Activated T-helper 17 cell treated with anti-CD3 and anti-CD28 coated beads, Interleukin-2, amount 50 U/mL, for 72 hours (primary cell): ENCODE measurements at places on chromosomes 1 and 21. TPM values are rescaled to one million over a fixed set of nuclear protein-coding genes. Genes with fewer than 3 reads are reported as not detected.

DNA sequence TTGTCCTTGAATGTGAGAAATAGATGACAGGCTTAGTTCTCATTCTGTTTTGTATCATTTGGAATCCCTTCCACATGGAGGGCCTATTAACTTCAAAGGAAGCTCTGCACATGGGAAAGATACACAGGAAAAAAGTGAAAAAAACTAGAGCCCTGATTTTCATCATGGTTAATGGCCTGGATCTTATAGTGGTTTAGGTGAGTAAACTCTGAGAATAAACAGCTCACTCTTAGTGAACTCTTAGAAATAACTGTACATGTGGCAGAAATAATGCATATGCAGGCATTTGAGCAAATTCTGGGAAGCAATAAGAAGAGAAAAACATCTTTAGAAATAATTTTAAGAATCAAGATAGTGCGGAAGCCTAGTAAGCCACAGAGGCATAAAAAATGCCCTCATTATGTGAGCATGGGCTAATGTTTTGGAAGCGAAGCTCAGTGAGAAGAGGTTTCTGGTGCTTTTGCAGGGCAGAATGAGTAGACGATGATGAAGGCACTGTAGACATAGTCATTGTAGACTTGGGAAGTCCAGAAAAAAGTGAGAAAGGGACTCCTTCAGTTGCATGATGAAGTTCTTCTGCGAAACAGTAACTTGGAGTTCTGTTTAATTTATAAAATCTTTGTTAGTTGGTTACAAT lies 279.9 kb downstream of the DNM3 start:
- ATAC-seq: peak; percentile 53

- no peak for ATAC-seq
Measured at GRCh38 chr1:113389359-113389952, 859 bp upstream of the MAGI3 start.

- no peak for ATAC-seq
Measured at GRCh38 chr1:43564551-43565348, 34.1 kb downstream of the PTPRF start.

DNA sequence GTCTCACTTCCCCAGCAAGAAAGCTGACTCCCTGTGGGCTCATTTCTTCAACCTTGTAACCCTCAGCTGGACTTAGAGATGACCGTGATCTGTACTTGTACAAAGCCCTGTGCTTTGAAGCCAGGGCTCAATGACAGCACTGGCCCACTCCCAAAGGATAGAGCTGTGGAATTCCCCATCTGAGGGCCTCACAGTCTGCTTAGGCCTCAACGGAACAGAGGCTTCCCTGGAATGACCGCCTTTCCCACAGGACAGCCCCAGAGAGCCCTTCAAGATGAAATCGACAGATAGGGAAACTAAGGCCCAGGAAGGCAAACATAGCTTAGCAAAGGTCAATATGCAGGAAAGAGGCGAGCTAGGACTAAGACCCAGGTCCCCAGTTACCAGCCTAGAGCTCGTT lies 11.5 kb downstream of the SLC9A1 start:
- ATAC-seq: no peak

DNA sequence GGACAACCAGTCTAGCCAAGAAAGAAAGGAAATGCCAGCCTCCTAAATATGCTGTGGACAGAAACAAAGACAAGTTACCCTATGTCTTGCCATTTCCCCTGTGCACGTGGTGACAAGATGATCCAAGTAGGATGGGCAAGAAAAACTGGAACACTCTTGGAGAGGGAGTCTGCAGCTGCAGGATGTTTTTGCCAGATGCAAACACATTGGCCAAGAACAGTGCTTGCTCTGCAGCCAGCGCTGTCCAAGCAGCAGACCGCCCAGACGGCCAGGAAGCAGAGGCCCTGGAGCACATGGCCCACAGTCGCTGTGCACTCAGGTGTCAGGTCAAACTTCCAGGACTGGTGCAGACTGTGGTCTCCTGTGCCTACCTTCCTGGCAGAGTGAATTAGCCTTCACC lies 189.3 kb downstream of the SLC35F3 start:
- no peak for ATAC-seq

GRCh38 chr1:207825409-207825695 lies 73.5 kb downstream of the CD46 start:
- no peak for ATAC-seq

- peak; percentile 23 for ATAC-seq
Measured at GRCh38 chr1:67338642-67339041, 31.0 kb downstream of the IL12RB2 start.

DNA sequence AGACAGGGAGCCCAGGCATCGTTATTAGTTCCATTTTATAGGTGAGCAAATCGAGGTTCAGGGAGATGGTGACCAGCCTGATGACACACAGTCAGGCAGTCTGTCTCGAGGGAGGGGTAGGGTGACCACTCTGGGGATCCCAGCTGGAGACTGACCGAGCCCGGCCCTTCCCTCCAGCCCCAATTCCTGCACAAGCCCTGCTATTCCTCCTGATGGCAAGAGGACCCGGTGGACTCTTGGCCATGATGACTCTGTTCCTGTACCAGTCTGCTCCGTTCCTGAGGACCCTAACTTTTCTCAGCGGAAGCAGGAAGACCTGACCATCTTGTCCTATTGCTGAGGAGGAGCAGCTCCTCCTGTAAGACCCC lies 391 bp downstream of the AGT start:
- no peak for ATAC-seq

DNA sequence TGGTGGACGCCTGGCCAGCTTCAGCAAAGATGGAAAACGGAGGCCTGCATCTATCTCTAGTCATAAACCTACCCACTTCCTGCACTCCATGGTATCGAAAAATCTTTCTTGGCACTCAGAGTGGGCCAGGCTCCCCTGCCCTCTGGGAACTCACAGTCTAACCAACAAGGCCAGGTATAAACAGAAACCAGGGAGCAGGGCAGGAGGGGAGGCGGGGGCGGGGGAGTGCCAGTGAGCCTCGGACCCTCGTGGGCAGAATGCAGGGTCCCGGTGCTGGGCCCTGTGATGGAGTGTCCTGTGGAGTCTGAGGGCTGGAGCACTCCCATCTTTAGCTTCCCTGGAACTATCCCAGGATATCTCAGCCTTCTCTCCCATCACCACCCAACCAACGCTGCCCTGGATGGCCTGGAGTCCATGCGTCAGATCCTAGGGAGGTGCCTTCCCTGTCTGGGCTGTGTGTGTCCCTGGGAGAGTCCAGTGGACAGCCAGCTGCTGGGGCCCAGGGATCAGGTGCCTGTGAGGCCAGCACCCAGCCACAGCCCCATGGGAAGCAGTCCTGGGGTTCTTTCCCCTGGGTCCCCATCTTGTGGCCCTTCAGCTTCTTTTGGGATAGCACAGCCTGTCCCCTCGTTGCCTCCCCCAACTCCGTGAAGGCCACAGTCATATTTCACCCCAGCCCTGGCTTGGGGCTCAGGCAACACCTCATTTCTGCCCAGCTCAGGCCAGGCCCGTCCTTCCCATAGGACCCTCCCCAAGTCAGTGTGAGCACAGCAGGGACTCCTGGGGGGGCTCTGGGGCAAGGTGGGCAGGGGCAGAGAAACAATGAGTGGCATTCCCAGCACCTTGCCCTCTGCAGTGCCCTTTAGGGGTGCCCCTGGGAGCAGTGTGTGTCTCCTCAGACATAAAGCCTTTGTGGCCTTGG lies 1.1 kb upstream of the EPS8L3 start:
- no peak for ATAC-seq

Gene RAP1GAP
- 0.45 TPM for total RNA-seq

Gene LCK
- total RNA-seq: 228 TPM

Gene WNT4
- total RNA-seq: not detected

Gene GUCA2A
- not detected for total RNA-seq

Gene SPATA1
- 0.65 TPM for total RNA-seq
